Globus pallidus (tissue), 1 donor: ENCODE measurements at places on chromosomes 12 and 14.

DNA sequence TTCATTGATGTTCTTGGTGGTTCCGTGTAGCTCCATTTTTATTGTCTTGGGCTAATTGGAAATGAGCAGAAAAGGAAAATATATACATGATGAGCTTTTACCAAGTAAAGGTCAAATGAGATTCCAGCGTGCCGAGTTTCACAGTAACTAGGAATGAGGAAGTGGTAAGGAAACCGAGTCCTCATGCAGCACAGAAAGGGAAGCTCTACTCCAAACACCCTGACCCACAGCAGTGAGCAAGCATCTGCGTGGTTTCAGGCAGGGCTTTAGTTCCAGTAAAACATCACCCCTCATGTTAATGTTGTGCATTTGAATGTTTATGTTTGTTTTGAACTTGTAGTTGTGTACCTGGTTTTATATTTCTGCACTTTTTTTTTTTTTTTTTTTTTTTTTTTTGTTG is 208.0 kb downstream of the SLC41A2 start:
- peak; percentile 47 for DNase-seq

GRCh38 chr12:123089631-123090353 is 61.1 kb downstream of the PITPNM2 start:
- DNase-seq = no peak

GRCh38 chr12:67453191-67453590 is 184.0 kb downstream of the CAND1 start:
- DNase-seq = no peak

GRCh38 chr12:132921685-132922084 is 34.3 kb upstream of the CHFR start:
- no peak for DNase-seq

GRCh38 chr14:23562822-23563472 is 4.6 kb downstream of the AP1G2 start:
- no peak for DNase-seq

DNA sequence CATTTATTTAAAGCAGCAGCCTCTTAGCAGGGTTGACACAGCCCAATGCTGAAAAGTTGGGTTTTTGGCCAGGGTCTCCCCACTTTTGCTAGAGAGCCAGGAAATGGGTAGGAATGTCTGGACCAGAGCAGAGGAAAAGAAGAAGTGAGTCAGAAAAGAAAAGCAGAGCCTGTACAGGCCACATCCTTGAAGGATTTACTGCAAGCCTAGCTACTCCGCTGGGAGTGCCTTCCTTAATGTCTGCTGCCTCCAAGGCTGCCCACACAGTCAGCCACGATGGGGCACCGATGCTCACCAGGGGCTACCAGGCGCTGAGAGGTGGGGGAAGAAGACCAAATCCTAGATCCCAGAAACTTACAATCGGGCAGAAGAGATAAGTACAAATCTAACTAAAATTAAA is 139.2 kb downstream of the C12orf75 start:
- DNase-seq = no peak

DNA sequence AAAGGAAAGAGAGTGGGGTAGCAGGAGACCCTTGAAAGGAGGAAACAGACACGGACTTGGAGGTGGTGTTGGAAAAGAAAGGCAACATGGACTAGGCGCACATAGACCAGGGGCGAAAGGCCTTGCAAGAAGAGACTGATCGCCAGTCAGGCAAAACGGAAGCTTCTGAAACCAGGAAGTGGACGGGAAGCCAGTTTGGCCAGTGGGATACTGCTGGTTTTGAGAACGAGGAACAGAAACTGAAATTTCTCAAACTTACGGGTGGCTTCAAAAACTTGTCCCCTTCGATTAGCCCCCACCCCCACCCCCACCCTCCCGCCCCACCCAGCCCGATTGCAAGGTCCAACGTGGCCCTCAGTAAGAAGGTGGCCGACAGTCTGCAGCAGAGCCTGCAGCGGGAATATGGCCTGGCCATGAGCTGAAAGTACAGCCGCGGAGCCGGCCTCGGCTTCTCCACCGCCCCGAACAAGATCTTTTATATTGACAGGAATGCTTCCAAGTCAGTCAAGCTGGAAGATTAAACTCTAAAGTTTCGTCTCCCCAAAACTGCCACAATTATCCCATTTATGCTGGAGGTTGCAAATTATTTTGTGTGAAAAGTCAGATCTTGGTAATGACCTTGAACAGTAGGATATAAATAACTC is 364.7 kb downstream of the BCAT1 start:
- DNase-seq = no peak

DNA sequence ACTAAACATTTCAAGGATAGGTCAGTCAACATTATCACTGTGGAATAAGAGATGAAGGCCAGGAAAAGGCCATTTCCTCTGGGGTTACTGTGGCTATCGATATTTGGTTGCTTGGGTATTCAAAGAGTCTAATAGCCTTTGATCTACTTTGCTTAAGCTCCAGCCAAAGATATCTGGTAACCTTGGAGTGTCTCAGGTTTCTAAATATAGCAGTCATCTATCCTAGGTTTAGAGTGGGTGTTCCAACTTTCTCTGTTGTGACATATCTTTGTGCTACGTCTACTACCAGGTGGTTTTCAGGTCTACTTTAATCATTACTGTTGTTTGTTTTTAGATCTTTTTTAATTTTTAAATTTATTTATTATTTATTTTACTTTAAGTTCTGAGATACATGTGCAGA is 42.4 kb downstream of the RDH12 start:
- no peak for DNase-seq

DNA sequence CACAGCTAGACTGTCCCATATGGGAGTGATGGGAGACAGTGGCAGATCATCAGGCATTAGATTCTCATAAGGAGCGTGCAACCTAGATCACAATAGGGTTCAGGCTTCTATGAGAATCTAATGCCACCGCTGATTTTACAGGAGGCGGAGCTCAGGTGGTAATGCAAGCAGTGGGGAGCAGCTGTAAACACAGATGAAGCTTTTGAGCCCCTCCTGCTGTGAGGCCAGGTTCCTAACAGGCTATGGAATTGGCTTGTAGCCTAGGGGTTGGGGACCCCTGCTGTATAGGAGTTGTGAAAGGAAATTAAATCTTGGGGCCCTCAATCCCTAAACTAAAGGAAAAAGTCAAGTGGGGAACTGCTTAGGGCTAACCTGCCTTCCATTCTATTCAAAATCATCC is 29.6 kb downstream of the ADIPOR2 start:
- DNase-seq = no peak

- no peak for DNase-seq
These were observed 11.5 kb upstream of the TDRD9 start for GRCh38 chr14:103916636-103917262.

DNA sequence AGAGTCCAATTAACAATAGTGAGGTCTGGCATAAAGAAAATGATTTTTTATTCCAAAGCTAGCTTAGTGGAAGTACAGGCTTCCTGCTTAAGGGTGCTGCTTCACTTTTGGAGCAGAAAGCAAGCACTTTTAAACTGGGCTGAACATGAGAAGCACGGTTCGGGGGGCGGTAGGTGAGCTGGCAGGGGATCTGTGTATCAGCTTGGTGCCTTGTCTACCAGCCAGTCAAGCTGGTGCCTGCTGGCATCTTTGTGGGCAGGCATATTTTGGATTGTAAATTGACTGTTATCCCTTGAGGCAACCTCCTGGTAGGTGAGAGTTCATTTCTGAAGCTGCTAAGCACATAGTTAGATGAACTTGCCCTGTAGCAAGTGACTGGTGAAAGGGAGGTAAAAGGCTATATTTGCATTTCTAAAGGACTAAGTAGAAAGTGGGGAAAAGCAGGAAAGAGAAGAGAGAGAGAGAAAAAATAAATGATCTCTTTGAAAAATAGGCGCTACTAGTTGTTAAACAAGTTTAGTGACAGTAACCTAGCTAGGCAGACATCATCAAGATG is 121.1 kb upstream of the SYT10 start:
- no peak for DNase-seq

- DNase-seq = no peak
These were observed 289.5 kb upstream of the FAR2 start for GRCh38 chr12:28859551-28859950.

GRCh38 chr12:56165369-56165768 is 7.2 kb downstream of the MYL6 start:
- no peak for DNase-seq

DNA sequence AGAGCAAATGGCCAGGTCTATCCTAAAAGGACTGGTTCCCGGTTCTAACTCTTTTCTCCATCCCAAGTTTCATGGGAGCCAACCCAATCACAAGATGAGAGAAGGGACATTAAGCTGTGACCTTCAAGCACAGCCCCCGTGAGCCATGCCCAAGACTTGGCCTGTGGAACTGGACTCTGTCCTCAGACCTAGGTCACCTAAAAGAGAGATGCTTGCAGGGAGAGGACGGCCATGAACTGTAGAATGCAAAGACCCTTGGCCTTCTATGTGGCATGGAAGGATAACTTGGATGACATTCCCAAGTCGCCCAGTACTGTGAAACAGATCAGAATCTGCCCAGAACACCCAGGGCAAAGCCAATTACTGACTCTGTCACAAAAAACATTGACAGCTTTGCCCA is 263.5 kb downstream of the DPF3 start:
- DNase-seq = no peak
